ENCODE measurements at places on chromosomes 5 and 9.

DNA sequence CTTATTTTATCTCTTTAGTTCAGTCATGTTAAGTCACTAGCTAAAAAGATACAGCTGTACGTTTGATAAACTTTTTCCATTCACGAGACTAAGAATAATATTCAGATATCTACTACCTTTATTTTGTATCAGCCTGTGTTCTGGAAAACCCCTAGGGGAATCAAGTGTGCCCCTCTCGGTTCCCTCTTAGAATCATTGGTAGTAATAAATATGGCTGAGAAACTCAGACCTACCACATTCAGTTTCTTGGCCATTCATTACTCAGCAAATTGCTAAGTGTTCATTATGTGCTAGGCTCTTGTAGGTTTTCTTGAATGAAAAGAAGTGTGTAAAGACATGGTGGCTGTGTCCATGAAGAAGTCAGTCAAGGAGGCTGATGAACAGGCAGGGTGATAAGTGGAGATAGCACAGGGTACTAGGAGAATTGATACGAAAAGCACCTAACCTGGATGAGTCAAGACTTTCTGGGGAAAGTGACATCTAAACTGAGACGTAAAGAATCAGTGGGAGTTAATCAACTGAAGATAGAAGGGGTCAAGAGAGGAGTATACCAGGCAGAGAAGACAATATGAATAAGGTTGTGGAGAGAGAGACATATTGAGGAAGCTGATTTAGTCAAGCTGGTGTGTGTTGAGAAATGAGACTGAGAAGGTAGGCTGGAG lies 86.2 kb downstream of the CSNK1G3 start:
- DNase-seq, result no peak

GRCh38 chr5:111229871-111230810 lies 6.0 kb downstream of the CAMK4 start:
- no peak for DNase-seq

- DNase-seq, result no peak
Measured at GRCh38 chr5:91706785-91707520, 323.8 kb upstream of the ARRDC3 start.

DNA sequence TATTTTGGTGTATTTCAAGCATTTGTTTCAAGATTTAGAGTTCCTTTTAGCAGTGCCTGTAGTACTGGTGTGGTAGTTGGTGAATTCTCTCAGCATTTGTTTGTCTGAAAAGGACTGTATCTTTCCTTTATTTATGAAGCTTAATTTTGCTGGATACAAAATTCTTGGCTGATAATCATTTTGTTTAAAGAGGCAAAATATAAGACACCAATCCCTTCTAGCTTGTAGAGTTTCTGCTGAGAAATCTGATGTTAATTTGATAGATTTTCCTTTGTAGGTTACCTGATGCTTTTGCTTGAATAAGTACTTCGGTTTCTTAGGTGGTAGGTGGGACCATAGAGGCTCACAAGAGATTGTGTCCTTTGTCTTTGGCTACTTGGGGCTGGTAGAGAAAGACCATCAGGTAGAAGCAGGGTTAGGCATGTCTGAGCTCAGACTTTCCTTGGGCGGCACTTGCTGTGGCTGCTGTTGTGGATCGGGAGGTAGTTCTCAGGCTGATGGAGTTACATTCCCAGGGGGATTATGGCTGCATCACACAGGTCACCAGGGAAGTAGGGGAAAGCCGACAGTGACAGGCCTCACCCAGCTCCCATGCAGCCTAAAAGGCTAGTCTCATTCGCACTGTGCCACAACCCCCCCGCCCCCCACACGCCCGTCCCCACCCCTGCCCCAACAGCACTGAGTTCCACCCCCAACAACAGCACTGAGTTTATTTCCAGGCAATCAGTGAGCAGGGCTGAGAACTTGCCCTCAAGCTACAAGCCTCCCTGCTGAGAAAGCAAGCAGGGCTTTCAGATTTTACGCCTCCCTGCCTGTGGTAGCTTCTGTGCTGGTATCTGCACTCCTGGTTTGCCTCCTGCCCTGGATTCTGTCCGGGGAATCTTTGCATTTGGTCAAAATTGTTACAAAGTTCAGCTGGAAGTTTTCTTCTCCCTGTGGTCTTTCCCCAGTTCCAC lies 127.1 kb upstream of the GLRA1 start:
- no peak for DNase-seq

- DNase-seq, result no peak
Measured at GRCh38 chr9:75896193-75896592, 5.7 kb downstream of the PCSK5 start.

DNA sequence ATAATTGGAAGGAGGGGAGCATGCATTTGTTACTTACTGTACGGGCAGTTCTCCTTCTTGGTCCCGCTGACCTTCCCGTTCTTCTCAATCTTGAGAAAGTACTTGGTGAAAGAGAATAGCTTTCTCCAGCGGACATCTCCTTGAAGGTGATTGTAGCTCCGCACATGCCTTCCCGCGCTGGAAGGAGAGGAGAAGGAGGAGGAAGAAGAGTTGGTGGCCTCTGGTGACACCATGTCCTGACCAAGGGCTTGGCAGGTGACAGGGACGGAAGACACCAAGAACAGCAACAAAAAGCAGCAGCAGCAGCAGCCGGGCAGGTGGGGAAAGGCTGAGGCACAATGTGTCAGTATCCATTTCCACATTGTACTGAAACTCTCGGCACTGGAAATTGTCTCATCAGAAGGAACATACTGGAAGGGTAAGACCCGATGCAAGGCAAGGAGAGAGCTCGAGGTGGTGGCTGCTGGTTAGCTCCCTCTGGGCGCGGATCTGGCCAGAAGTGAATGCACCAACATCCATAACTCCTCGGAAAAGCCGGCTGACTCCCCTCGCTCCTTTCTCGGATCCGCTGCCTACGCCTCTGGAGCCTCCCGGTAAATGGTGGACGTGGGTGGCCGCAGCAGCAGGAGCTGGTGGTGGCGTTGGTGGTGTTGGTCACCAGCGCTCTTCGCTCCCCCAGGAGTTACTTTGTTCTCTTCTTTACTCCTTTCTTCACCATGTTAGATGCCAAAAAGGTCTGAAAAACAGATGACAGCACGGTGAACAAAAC lies 715 bp downstream of the FGF10 start:
- DNase-seq, result no peak

- no peak for DNase-seq
Measured at GRCh38 chr9:130379649-130379970, 65.2 kb upstream of the ASS1 start.

GRCh38 chr9:5425006-5425628 lies 12.6 kb downstream of the PLGRKT start:
- DNase-seq, result no peak
